MG63 (cell line): ENCODE measurements at places on chromosomes 7 and 10. TPM values are rescaled to one million over a fixed set of nuclear protein-coding genes. Genes with fewer than 3 reads are reported as not detected.

The ATP6V1F gene
- total RNA-seq: 83.6 and 97.0 TPM in 2 replicates

The PLOD3 gene
- 25.6 and 53.1 TPM in 2 replicates for total RNA-seq

The BAZ1B gene
- total RNA-seq: 44.6 and 67.4 TPM in 2 replicates

The HKDC1 gene
- total RNA-seq: 0.20 TPM in 1 of 2 replicates, not detected in the other

The DKK1 gene
- 403 and 429 TPM in 2 replicates for total RNA-seq

The UNCX gene
- total RNA-seq: not detected in 2 replicates

The MEIG1 gene
- not detected in 2 replicates for total RNA-seq

The HOGA1 gene
- 5.0 and 6.7 TPM in 2 replicates for total RNA-seq

The CTBP2 gene
- 58.1 and 88.7 TPM in 2 replicates for total RNA-seq

The NME8 gene
- total RNA-seq: not detected in 2 replicates

The ANXA7 gene
- 32.7 and 62.7 TPM in 2 replicates for total RNA-seq

The ARHGAP22 gene
- total RNA-seq: 20.7 and 23.2 TPM in 2 replicates

The NPC1L1 gene
- total RNA-seq: 0.07 TPM in 1 of 2 replicates, not detected in the other

The CYP3A4 gene
- not detected in 2 replicates for total RNA-seq

The IL15RA gene
- total RNA-seq: 15.3 and 23.8 TPM in 2 replicates

The EPHB4 gene
- total RNA-seq: 42.7 and 72.5 TPM in 2 replicates

The STRIP2 gene
- total RNA-seq: 1.3 and 2.3 TPM in 2 replicates

The IGF2BP3 gene
- 51.8 and 80.7 TPM in 2 replicates for total RNA-seq

The ZNF853 gene
- 23.6 and 27.1 TPM in 2 replicates for total RNA-seq

The NAT16 gene
- total RNA-seq: not detected in 2 replicates

The CFAP43 gene
- total RNA-seq: 0.89 TPM in 1 of 2 replicates, not detected in the other

The WIPF3 gene
- total RNA-seq: not detected in 2 replicates

The CDK14 gene
- total RNA-seq: 7.5 and 13.2 TPM in 2 replicates
